ENCODE measurements at places on chromosomes 13 and 19. TPM values are rescaled to one million over a fixed set of nuclear protein-coding genes. Genes with fewer than 3 reads are reported as not detected.

IL17D gene
- 0.59 TPM for total RNA-seq

PTPRH gene
- 2.5 TPM for total RNA-seq

ZNF626 gene
- 5.3 TPM for total RNA-seq

ZNF331 gene
- 7.8 TPM for total RNA-seq

LGALS14 gene
- total RNA-seq, result 0.08 TPM

ZNF763 gene
- total RNA-seq, result 2.3 TPM

All from smooth muscle cell of the coronary artery (primary cell).